SK-N-DZ (cell line): ENCODE measurements at places on chromosomes 3 and 15.

DNA sequence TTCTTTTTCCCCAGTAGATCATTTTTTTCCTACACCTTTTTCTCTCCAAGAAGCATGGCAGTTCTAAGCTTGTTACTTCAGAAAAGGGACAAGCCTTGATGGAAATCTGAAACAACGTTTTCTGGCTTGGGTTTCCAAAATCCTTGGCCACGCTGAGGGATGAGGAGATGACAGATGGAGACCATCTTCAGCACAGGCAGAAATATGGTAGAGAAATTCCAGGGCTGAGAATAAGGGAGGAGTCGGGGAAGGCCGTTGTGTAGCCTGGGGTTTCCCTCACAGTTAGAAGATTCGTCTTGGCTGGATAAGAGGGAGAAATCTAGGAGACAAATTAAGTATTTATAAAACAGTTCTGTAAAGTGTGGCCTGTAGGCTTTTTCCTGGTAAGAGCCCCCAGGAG lies 33.9 kb upstream of the STT3B start:
- DNase-seq = no peak

- no peak for DNase-seq
Observed at GRCh38 chr3:192916371-192917027, 1.2 kb downstream of the MB21D2 start.

- DNase-seq = peak; percentile 78
Observed at GRCh38 chr3:44477312-44478030, at the start of gene ZNF445. ZNF445 (minus strand) TSS chr3:44477670; CDS start chr3:44455549, 22,121 bp downstream.

- DNase-seq = no peak
Observed at GRCh38 chr15:45810201-45810600, 175.4 kb downstream of the SQOR start.

- DNase-seq = no peak
Observed at GRCh38 chr3:156416846-156417558, 137.9 kb downstream of the SSR3 start.

GRCh38 chr15:75732809-75733451 lies 20.3 kb upstream of the CSPG4 start:
- DNase-seq = peak; percentile 87
